ENCODE measurements at places on chromosomes 6 and 20. TPM values are rescaled to one million over a fixed set of nuclear protein-coding genes. Genes with fewer than 3 reads are reported as not detected.

DNA sequence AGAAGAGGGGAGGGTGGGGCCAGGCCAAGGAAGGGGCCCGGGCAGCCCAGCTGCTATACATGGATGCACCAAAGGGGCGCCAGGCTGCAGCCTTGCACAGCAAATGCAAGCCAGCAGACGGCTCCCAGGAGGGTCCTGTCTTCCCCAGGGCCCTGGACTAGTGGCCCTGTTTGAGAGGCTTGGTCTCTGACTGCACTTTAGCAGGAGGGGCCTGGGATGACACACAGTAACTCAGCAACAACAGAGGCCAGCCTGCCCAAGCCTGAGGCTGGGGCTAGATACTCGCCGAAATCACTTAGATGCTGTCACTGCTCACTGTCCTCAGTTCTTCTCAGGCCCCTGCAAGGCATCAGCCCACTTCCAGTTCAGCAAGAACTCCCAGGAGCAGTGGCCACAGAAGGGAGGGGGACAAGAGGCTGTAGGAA, 73.5 kb downstream of the TRAM2 start:
- no peak for DNase-seq

- DNase-seq, result no peak
Measured at GRCh38 chr6:136843210-136843609, 20.8 kb downstream of the PEX7 start.

GRCh38 chr6:52644253-52644652, 26.7 kb upstream of the TMEM14A start:
- DNase-seq, result no peak

- DNase-seq, result no peak
Measured at GRCh38 chr6:56002336-56002735, 126.9 kb upstream of the BMP5 start.

- no peak for DNase-seq
Measured at GRCh38 chr6:87029711-87030314, 65.1 kb downstream of the CGA start.

GRCh38 chr6:16450821-16451220, 212.4 kb downstream of the GMPR start:
- no peak for DNase-seq

DNA sequence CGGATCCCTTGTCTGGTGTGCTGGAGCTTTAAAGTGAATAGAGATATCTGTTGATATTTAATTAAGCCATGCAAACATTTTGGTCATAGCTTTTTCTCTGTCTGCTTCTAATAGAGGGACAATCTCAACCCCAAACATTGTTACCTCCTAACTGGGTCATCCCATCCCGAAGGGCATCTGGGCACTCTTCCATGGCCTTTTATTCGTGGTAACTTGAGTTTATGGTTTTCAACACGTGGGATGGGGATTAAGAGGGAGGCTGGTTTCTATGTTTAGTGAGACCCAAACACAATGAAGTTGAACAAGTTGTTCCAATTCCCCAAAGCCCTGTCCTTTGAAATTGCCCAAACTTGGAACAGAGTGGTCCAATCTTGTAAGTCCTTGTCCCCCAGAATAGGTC, 1.4 kb upstream of the ENPP5 start:
- DNase-seq, result no peak

The CLDN20 gene
- total RNA-seq, result not detected

DNA sequence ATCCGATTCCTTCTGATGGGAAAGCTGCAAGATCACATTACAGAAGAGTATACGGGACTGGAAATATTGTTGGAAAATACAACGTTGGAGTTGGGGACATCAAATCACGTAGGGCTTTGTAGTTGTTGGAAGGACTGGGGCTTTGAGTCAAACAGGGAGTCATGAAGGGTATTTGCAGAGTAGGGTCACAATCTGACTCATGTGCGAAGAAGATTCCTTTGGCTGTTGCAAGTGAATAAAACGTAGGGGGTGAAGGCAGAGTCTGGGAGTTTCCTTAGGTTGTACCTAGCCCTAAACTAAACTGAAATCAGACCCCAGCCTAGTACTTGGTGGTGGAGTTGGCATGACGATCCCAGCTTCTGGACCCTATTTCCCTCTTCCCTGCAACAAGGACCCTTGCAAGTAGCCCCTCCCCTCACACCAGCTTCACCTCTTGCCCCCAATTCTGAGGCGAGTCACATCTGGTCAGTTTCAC, 32.3 kb downstream of the SNX5 start:
- DNase-seq, result no peak

GRCh38 chr6:139533573-139534471, 159.4 kb upstream of the CITED2 start:
- DNase-seq, result no peak

The CGA gene
- not detected for total RNA-seq

The COX4I2 gene
- total RNA-seq, result not detected

DNA sequence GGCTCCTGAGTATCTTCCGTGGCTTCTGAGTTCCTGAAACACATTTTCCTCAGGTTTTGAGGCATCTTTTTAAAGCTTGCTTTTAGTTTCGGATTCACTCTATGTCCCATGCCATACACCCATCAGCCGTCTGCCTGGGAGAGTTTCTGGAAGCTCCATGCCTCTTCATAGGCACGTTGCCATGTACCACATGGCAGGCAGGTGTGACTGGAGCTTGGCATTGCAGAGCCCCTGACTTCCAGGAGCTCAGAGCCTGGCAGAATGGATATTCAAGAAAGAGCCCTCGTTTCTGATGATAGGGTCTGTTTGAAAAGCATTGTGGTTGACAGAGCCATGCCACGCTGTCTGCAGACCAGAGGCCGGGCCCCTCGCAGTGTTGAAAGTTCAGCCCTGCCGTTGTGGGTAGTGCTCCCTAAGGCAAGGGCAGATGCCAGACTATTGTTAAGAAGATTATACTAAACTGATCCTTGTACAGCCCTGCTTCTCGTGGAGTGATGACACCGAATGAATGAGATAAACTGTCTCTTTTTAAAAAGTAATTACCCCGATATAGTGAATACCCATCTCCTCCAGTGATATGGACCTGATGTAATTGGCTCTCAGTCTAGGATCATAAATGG, 100.0 kb downstream of the RPP40 start:
- DNase-seq, result no peak

GRCh38 chr6:12083763-12084162, 71.7 kb downstream of the HIVEP1 start:
- no peak for DNase-seq

GRCh38 chr20:39067526-39068216, 105.5 kb downstream of the DHX35 start:
- DNase-seq, result no peak

The NRSN2 gene
- 3.6 TPM for total RNA-seq

DNA sequence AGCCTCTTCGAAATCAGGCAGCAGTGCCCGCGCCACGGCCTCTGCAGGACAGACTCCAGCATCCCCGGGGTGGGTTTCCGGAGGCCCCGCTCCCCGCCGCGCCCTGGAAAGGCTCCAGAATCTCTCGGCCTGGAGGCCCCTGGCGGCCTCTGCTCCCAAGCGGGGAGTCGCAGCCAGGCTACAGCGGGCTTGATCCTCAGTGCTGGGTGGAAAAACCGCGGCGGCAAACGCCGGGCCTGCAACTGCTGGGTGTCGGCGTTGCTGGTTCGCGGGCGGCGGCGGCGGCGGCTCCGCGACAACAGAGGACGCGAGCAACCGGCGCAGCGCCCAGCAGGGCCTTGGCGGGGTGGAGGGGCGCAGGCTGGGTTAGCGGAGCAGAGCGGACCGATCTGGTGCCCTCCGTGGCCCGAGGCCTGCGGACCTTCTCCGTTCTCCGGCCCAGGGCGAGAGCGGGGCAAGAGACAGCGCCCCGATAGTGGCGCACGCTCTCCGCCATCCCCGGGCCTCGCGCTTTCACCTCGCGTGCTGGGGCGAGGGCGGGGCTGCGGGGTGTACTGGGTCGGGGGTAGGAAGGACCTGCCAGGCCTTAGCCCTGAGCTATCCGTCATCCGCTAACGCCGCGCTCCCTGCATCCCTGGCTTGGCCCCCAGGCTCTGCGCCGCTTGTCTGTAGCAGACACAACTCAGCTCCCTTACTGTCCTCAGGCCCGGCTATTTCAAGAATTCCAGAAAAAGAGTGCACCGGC, 3.4 kb upstream of the ZNF292 start:
- peak; percentile 81 for DNase-seq

GRCh38 chr6:42704251-42704936, 18.0 kb downstream of the PRPH2 start:
- no peak for DNase-seq

- DNase-seq, result no peak
Measured at GRCh38 chr20:4507288-4507719, 214.4 kb upstream of the PRND start.

The ASIP gene
- total RNA-seq, result not detected

DNA sequence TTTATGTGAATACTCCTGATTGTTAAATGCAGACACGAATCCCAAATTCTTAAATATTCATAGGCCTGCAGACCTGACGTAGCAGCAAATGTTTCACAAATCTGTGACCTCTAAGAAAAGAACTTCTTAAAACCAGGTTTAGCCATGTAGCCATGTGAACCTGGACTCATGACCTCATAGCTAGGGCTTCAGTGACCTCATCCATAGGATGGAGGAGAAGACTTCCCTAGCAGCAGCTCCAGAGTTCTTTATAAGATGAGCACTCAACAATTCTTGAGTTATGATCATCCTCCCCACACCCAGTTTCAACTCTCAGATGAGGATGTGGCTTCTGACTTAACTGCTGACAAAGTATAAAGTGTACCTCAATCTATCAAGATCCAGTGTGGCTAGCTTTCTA, 45.8 kb upstream of the TCF21 start:
- no peak for DNase-seq

DNA sequence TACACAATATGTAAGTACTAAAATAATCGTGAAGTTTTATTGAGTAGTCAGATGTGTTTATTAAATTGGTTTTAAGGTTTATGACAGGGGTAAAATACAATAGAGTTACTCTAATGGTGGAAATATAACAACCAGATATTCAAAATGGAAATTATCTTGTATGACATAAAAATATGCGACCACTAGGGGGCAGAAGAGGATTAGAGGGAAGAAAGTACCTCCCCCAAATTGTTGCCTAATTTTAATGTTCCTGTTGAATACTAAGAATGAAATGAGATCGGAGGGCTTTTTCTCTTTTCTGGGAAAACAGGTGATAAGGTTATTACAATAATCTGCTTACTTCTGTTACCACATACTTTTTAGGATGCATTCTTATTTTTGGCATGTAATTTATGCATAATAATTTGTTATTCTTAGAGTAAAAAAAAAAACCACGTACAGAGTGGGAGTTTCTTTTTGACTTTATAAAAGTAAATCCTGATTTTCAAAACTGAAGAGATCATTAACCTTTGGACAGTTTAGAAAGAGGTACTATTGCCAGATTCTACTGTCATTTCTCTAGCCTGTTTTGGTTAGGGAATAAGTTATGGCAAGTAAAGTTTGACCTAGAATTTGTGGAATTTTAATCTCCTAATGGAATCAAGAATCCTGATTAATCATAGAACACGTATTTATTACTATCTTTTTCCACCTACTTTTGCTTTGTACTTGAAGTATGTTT, 159.2 kb downstream of the CD109 start:
- no peak for DNase-seq

DNA sequence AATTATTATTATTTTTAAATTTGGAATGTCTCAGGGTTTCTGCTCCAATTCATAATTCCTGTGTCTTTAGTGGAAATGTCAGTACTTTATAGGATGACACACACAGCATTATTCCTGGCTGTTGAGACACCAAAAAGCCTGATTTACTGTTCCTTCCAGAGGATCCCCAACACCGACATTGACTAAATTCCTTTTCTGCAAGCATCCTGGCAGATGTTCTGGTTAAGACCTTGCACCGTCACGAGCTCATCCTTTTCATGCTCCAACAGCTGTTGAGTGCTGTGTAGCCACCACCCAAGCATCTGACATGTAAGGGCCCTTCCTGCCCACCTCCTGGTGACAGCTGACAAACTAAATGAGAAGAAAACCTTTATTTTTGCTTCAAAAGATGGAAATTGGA, 284.3 kb upstream of the SULF2 start:
- no peak for DNase-seq

The XKR7 gene
- not detected for total RNA-seq

The GJA10 gene
- not detected for total RNA-seq

The GDAP1L1 gene
- total RNA-seq, result not detected

- no peak for DNase-seq
Measured at GRCh38 chr6:110392727-110393126, 22.6 kb downstream of the DDO start.

DNA sequence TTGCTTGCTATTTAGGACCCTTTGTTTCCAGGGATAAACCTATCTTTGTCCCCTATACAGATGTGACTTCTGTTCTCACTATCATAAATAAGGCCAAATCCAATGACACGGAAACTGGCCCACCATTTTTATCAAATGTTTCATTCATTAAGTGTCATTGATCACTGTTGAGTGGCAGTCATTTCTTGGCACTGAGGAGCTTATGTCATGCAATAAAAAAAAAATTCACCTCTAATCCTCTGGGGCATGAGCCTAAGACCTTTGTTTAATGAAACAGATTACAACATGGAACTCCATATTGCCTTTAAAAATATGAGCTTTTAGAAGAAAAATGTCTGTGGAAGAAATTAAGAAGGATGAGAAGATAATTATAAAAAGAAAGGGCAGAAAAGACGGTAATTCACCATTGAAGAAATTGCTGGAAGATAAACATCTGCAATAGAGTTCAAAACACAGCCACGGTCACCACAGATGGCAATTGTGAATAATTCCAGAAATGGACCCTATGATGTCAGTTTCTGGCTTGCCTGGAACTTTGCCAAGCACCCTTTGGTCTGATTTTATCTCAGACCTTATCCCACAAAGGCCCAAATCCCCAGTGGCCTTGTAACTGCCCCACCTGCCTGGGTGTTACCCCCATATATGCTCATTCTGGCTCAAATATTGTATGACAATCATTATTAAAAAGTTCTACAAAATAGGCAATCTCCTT, 91.1 kb downstream of the DST start:
- no peak for DNase-seq
